NCI-H1930 (cell line): ENCODE measurements at places on chromosomes 3 and 15.

DNA sequence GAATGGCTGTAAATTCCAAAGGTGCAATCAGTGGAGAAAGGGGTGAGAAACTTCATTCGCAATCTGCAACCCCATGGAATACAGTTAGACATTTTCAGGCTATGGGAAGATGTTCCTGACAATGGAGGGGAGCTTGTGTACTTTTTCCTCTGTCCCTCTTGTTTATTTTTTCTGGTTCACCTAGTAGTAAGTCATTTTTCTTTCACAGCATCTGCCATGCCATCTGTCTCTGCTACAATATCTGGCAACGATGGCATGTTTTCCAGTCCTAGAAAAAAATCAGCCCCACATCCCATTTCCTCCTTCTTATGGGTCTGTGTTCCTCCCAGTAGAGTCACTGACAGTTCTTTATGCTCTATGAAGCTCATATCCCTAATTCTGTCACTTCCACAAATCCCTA is 76.0 kb downstream of the SSR3 start:
- DNase-seq: no peak

- no peak for DNase-seq
Measured at GRCh38 chr3:103127098-103127630, 692.3 kb downstream of the ZPLD1 start.

- DNase-seq: no peak
Measured at GRCh38 chr3:80770106-80771074, 991.1 kb downstream of the GBE1 start.

- DNase-seq: no peak
Measured at GRCh38 chr3:23797491-23797890, 8.3 kb upstream of the UBE2E1 start.

GRCh38 chr15:91128016-91128415 is 28.0 kb downstream of the SV2B start:
- no peak for DNase-seq

DNA sequence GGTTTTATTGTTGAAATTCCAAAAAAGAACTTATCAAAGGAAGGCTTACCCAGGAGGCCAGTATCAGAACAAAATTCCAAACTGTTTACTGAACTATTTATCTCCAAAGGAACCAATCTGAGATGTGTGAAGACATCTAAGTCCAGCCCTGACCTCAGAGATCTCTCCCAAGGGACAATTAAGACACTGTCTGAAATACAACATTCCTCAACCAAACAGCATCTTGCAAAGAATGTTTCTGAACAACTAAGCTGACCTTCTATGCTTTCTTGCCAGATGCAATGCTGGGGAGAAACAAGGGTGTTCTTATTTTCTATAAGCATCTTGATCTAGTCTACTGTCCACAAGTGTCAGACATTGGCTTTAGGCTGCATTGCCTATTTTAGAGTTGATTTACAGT is 13.6 kb downstream of the PDZRN3 start:
- DNase-seq: no peak

- DNase-seq: no peak
Measured at GRCh38 chr15:60370869-60371136, 27.0 kb downstream of the ANXA2 start.

GRCh38 chr3:52350981-52351761 is 35.1 kb downstream of the DNAH1 start:
- no peak for DNase-seq

DNA sequence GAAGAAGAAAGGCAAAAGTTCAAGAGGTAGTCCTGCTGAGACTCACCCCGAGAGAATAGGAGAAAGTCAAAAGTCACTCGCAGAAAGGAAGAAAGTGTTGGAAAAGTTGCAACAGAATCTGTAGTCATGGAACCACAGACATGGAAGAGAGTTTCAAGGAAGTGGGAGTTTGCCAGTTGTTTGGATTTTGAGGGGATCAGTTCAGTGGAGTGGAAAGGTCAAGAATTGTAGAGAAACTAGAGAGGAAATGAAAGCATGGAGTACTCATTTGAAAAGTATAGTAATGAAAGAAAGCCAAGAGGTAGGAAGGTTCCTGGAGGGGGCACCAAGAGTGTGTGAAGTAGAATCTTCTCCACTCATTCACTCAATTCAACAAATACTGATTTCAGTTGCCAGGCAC is 34.7 kb downstream of the SPTSSB start:
- no peak for DNase-seq

GRCh38 chr3:53188136-53188685 is 27.2 kb downstream of the PRKCD start:
- no peak for DNase-seq

DNA sequence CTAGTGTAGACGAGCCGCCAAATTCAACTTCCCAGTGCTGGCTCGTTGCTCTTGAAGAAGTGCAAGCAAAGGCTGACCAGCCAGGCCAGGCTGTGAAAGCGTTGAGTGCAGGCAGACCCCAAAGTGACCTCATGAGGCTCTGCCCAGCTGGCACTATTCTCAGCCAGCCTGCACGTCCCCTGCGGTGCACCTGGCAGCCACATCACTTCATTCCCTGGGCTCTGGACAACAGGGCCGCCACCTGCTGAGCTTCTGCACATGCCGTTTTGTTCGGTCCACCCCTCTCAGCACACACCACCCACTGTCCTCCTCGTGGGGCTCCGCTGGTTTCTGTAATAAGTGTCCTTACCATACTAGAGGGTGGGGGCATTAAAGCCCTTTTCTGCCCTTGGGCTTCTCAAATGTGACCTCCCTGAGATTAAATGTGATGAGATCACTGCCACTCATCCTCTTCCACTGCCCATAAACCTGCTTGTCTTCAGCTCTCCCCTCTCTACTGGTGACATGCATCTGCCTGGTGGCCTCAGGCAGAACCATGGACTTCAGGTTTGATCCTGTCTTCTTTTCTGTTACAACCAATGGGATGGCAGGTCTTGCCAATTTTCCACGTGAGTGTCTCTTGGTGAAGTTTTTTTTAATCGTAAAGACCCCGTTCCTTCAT is 6.1 kb downstream of the RASGRF1 start:
- no peak for DNase-seq

- DNase-seq: no peak
Measured at GRCh38 chr3:167001374-167001773, 378.7 kb downstream of the ZBBX start.

- no peak for DNase-seq
Measured at GRCh38 chr3:120470870-120471269, 20.1 kb upstream of the FSTL1 start.

DNA sequence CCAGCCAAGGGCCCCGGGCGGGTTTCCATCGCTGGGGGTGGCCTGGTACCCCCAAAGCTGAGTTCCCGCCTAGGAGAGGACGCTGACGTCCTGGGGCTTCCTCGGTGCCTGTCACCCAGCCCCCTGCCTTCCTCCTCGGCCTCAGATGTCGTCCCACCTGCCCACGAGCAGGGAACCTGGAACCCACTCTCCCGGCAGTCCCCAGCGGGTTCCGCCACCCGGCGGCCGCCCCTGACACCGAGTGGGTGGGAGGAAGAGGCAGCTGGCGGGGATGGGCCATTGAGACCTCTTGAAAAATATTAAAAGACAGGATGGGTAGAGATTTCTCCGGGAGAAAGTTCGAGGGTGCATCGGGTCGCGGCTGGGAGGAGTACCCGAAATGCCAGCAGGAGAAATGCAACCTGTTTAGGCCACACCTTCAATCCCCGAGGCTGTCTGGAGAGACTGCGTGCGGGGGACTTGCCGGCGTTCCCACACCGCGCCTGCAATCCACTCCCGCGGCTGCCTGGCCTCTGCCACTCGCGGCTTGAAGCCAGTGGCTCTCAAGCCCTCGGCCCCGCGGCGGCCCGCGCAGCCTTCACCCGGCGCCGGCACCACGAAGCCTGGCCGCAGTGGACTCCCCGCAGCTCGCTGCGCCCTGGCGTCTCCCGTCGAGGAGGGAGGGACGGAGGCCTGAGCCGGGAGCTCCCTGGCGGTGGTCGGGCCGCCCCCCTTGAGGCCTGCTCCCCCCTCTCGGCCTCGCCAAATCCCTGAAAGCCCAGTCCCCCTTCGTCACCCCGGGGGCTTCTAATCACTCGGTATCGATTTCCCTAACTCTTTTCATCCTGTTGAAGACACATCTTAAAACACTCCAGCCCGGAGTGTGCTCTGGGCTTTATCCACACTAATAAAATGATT is 8.6 kb upstream of the NR2F2 start:
- no peak for DNase-seq

DNA sequence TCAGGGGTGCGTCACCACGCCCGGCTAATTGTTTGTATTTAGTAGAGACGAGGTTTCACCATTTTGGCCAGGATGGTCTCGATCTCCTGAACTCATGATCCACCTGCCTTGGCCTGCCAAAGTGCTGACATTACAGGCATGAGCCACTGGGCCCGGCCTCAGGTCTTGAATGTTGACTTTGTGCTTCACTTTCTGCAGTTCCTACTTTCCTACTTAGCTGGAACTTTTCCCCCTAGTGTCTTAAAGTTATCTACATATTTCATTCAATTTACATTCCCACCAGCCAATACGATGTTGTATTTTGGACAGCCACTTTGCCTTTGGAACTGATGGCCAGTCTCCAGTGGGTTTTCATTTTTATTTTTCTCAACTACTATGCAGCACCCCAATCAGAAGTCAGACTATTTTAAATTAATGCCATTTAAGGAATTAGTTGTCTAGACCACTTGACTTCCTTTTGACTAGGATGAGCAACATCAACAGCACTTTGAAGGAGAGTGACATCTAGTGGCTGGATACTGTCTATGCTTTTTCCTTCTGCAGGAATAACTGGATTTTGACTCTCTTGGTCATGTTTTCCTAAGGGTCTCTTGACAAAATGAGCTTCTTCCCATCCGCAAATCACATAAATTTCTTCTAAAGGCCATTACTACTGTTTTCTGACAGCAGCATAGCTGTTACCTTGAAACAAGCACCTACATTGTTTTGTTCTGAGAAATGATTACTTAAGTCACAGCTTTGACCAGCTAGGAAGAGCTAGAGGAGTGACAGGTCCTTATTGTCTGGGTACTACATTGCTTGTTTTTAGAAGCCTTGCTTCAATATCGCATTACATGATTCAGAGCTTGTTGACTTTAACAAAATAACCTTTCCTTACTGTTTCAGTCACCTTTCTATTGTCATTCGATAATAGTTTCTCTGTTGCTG is 140.2 kb downstream of the ITPR1 start:
- DNase-seq: no peak

GRCh38 chr3:127097481-127097880 is 95.5 kb upstream of the PRR23E start:
- no peak for DNase-seq

DNA sequence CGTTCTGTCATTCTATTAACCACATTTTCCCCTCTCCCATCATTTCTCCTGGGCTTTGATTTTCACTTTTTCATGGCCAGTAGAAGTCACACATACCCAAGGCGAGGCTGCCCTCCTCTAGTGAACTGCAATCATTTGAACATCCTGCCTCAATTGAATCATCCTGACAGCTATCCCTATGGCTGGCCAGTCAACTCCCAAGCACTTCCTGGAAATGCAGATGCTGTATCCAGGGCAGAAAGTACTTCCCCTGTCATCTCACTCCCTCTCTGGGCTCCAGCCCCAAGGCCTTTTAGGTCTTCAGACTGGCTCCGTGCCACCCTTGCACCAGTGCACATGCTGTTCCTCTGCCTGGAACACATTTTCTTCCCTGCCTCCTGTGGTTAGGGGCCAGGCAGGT is 738.3 kb upstream of the CFAP20DC start:
- no peak for DNase-seq

GRCh38 chr3:67558426-67558825 is 96.0 kb downstream of the SUCLG2 start:
- no peak for DNase-seq

DNA sequence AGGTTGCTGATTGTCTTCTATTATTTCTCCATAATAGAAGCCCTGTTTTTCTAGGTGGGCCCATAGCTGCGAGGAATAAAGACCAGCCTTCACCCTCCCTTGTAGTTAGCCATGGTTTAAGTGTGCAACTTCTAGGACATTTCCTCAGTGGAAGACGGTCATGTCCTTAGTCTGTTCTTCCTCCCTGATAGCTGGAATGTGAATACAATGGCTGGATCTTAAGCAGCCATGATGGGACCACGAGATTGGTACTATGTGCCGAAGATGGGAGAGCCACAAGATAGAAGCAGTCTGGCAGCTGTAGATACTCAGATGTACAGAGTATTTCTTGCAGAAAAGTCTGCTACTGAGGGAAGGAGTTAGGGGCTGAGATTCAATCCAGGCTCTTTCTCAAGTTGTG is 152.9 kb downstream of the PTPRG start:
- no peak for DNase-seq

GRCh38 chr3:138195481-138195880 is 8.4 kb downstream of the ARMC8 start:
- no peak for DNase-seq

GRCh38 chr3:113947372-113948014 is at the start of gene ZDHHC23:
TSS of gene ZDHHC23 (plus strand) at chr3:113948013. CDS start at chr3:113948803, 790 bp downstream.
- peak; percentile 71 for DNase-seq
